Activated CD8-positive, alpha-beta T cell treated with anti-CD3 and anti-CD28 coated beads for 36 hours (primary cell): ENCODE measurements at places on chromosomes 12 and 14.

GRCh38 chr12:44460261-44460660, 415.9 kb downstream of the NELL2 start:
- DNase-seq = no peak

GRCh38 chr12:12720052-12720451, 2.9 kb downstream of the CDKN1B start:
- no peak for DNase-seq

- DNase-seq = no peak
Measured at GRCh38 chr14:72790887-72791566, 102.9 kb downstream of the DPF3 start.

- no peak for DNase-seq
Measured at GRCh38 chr14:72598306-72598705, 295.6 kb downstream of the DPF3 start.

DNA sequence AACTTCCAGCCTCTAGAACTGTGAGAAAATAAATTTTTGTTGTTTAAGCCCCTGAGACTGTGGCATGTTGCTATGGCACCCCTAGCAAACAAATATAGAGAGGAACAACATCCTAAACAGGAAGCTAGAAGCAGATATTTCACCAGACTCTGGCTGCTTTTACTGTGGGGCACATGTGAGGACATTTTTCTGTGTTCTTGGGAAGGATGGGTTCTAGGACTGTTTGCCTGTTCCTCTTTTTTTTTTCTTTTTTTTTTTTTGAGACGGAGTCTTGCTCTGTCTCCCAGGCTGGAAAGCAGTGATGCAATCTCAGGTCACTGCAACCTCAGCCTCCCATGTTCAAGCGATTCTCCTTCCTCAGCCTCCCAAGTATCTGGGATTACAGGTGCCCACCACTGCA, 4.2 kb upstream of the HRK start:
- DNase-seq = no peak

- DNase-seq = no peak
Measured at GRCh38 chr14:70004791-70005190, 125.6 kb downstream of the SMOC1 start.

DNA sequence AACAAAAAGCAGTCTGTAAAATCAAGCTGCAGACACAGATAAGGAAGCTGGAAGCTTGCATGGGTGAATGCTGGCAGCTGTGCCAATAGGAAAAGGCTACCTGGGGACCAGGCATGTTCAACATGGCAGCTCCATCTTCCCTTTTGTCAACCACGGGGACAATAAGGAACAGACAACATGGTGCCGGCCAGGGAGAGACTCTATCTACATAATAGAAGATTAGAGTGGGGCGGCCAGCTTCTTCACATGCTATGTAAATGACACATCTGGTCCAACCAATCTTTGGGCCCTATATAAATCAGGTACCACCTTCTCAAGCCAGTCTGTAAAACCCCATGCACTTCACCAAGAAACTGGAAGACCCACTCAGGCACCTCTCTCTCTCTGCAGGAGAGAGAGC, 157.6 kb downstream of the SUDS3 start:
- no peak for DNase-seq

- no peak for DNase-seq
Measured at GRCh38 chr12:87217491-87217890, 811.7 kb downstream of the C12orf50 start.

GRCh38 chr14:28780843-28781820, 14.5 kb downstream of the FOXG1 start:
- no peak for DNase-seq
